Effector CD4-positive, alpha-beta T cell (primary cell): ENCODE measurements at places on chromosomes 1 and 21.

GRCh38 chr1:119114786-119115185, 25.7 kb downstream of the WARS2 start:
- no peak for DNase-seq

- no peak for DNase-seq
These were observed 94.6 kb downstream of the ZC3H11B start for GRCh38 chr1:219518168-219518906.

DNA sequence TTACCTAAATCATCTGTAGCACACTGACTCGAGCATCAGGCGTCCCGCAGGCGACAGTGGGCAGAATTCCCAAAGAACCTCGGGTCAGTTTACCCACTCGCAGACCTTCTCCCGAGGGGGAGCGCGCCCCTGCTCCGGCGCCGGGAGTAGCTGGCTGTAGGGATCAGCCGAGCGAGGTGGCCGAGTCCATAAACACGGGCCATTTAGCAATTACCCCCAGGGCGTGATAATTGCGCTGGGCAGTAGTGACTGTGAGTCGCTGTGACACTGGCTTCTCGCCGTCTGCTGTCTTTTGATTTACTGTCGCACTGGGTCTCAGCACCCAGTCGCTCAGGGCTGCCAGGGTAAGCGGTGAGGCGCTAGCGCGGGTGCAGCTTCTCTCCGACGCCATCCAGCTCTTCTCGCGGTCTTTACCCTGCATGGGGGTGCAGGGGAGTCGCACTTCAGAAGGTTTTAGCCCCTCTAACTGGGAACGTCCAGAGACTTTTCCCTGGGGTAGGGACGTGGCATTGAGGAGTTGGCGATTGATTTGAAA, 16.2 kb downstream of the HLX start:
- DNase-seq, result no peak

- DNase-seq, result no peak
These were observed 158.3 kb downstream of the FGGY start for GRCh38 chr1:59455206-59455605.

DNA sequence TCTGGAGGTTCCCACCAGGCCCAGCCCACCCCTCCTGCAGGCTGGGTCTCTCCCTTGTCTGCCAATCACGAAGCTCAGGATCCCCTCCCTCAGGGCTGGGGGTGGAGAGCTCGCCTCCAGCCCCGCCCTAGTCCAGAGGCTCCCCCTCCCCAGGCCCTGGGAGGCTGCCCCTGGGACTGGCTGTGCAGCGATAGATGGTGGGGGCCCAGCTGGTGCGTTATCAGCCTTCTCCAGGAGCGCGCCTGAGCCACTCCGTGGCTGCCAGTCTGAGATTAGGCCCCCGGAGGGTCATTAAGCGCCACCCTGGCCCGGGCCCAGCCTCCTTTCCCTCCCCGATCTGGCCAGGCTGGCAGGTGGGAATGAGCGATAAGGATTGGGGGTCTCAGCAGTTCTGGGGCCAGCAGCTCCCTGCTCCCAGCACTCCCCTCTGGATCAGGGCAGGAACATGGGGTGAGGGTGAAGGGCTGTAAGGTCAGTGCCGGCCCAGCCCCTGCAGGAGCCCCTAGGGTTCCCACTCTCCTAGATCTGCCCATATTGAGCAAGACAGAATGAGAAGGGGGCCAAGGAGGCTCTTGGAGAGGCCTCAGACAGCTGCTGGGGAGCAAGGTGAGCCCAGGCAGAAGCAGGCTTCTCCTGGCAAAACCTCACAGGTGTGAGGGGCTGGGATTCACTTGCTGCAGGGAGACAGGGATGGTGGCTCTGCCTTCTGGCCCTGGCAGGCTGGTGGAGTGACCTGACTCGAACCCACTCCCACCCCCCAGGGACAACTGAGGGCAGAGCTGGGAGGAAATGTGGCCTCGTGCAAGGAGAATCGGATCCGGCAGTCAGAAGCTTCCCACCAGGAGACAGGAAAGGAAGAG, 8.5 kb downstream of the PDZK1IP1 start:
- no peak for DNase-seq

- no peak for DNase-seq
These were observed 822.8 kb downstream of the BRINP3 start for GRCh38 chr1:189654906-189655305.

- DNase-seq, result no peak
These were observed 26.2 kb upstream of the CNN3 start for GRCh38 chr1:94953107-94953506.
